ENCODE measurements at places on chromosomes 7 and 10.

DNA sequence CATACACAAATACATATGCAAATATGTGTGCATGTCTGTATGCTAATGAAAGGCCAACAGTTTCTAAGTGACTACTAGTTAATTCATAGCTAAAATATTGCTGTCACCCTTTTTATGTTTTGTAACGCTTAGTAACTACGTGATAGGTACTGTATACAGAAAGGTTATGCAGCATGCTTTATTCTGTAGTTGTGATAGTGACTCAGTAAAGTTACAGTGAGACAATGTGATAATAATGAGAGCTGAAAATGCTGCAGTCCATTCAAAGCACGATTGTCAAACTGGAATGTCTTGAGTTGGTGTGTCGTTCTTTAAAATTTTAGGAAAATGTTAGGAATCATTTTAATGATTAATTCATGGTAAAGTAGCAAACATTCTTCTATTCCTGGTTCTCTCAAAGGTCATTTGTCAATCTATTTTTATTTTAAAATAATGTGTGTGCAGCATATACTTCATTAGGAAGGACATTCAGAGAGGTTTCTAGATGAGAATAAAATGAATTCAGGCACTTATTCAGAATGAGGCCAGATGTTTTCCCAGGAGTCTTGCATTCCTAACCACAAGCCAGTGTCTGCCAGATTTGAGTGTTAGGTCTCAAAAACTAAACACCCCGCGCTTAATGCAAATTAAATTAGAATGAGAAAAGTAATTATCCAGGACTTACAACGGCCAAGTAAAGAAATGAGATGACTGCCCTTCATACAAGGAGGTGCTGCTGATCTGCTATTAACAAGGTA, 408.8 kb upstream of the FZD8 start:
- no peaks in the 10 kb centered on the region for H3K4me1 ChIP-seq
- no peak overlapping the region for H3K27ac ChIP-seq
- peak; percentile 27 for DNase-seq
- no peaks in the 10 kb centered on the region for H3K27me3 ChIP-seq
- H3K36me3 ChIP-seq = no peaks in the 10 kb centered on the region

DNA sequence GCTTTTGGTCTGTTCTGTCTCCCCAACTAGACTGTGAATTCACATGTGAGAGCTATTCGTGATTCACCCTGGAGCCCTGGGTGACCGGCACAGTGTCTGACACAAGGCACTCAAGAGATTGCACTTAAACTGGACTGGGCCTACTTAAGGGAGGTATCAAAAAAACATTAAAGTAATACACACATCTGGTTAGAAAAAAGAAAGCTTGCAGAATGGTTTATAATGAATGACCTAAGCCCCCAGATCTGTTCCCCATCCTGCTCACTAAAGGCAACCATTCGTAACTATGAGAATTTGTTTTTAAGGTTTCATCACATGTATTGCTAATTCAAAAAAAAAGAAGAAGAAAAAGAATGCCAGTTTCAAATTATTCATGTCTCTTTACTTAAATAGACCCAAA, 74.5 kb downstream of the DGKI start:
- H3K36me3 ChIP-seq = no peaks in the 10 kb centered on the region
- no peaks in the 10 kb centered on the region for H3K27me3 ChIP-seq
- no peak overlapping the region for H3K27ac ChIP-seq
- DNase-seq = no peak
- H3K4me1 ChIP-seq = no peaks in the 10 kb centered on the region
- no peak overlapping the region for H3K4me3 ChIP-seq

DNA sequence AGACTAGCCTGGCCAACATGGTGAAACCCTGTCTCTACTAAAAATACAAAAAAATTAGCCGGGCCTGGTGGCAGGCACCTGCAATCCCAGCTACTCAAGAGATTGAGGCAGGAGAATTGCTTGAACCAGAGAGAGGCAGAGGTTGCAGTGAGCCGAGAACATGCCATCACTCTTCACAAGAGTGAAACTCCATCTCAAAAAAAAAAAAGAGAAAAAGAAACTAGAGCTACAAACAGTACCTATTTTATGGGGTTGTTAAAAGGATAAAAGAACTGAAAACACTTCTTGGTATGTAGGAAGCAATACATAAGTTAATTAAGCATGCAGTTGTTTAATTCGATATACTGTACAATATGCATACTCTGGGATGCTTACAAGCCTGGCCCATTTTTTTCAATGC, 216.9 kb downstream of the SORCS1 start:
- no peak overlapping the region for H3K4me3 ChIP-seq
- DNase-seq = no peak
- H3K27ac ChIP-seq = no peak overlapping the region
- H3K36me3 ChIP-seq = no peaks in the 10 kb centered on the region
- H3K27me3 ChIP-seq = no peaks in the 10 kb centered on the region

GRCh38 chr7:111499027-111499426, 63.3 kb downstream of the IMMP2L start:
- no peak overlapping the region for H3K27ac ChIP-seq
- no peak overlapping the region for H3K4me3 ChIP-seq
- no peaks in the 10 kb centered on the region for H3K4me1 ChIP-seq
- DNase-seq = no peak

GRCh38 chr10:125734823-125735222, 15.3 kb downstream of the EDRF1 start:
- H3K27me3 ChIP-seq = no peaks in the 10 kb centered on the region
- no peak for DNase-seq

Data from stomach (tissue), 19 donors.